ENCODE measurements at places on chromosomes 2 and 18. TPM values are rescaled to one million over a fixed set of nuclear protein-coding genes. Genes with fewer than 3 reads are reported as not detected.
A peak's percentile ranks its signal among the peaks of the same experiment; 100 is the strongest.

DNA sequence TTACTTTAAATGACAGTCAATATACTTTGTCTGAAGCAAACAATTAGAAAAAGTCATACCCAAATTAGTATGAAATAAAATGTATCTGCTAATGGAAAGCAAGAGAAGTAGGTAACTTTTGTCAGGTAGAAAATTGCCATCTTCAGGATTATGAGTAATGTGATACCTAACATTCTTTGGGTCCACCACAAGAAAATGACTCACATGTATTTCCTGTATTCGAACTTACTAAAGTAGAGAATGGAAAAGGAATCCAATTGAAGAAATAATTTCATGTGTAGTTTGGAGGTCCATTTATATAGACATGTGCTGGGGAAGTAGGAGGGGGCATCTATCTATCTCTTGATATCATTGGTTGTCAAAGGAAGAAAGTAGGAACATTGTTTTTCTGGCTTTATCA lies 636.2 kb upstream of the CHAC2 start:
- H3K27me3 ChIP-seq: no peaks in the 10 kb centered on the region
- H3K36me3 ChIP-seq: no peaks in the 10 kb centered on the region
- H3K4me3 ChIP-seq: no peak overlapping the region
- H3K27ac ChIP-seq: no peak overlapping the region
- no peaks in the 10 kb centered on the region for H3K4me1 ChIP-seq

- no peak for DNase-seq
- no peaks in the 10 kb centered on the region for H3K36me3 ChIP-seq
- no peak overlapping the region for H3K27ac ChIP-seq
- H3K4me1 ChIP-seq: no peaks in the 10 kb centered on the region
These were observed 469.4 kb downstream of the PTPRM start for GRCh38 chr18:8036551-8036950.

GRCh38 chr2:171281110-171281509 lies 120.4 kb upstream of the TLK1 start:
- no peak overlapping the region for H3K27ac ChIP-seq
- no peaks in the 10 kb centered on the region for H3K4me1 ChIP-seq
- no peaks in the 10 kb centered on the region for H3K27me3 ChIP-seq
- H3K4me3 ChIP-seq: no peak overlapping the region
- DNase-seq: no peak
- no peaks in the 10 kb centered on the region for H3K36me3 ChIP-seq

DNA sequence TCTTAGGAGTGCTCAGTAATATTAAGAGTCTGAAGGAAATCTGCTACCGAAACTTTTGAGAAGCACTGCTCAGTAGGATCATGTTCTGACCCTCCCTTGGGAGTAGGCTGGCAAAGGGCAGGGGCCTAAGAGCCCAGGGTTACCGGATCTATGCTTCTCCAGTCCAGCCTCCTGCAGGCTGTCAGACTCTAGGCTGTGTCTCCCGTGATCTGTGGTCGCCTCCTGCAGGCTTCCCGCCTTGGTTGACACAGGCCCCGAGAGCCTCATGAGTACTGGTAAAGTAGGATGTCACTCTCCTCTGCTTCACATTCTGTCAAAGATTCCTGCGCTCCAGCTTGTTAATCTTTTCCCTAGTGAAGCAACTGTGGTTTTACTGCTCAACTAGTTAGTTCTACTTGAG lies 647.8 kb upstream of the RAB6C start:
- H3K27ac ChIP-seq: no peak overlapping the region
- H3K36me3 ChIP-seq: no peaks in the 10 kb centered on the region
- H3K4me1 ChIP-seq: no peaks in the 10 kb centered on the region

DNA sequence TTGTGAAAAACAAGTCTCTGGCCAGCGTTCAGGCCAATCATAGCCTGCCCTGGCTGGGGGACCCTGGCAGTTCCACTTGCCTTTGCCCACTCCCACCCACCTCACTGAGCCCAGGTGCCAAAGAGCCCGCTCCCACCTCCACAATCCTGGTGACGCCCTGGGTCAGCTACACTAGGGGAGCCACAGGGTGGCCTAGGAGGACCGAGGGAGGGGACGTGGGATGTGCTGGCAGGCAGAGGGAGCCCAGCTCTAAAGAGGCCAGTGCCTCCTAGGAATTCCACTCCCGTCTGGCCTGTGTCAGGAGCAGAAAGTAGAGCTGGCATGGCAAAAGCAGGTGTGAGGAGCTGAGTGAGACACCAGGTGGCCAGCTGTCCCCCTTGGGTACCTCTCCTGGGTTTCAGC lies 49.3 kb downstream of the TNS1 start:
- no peak for DNase-seq
- no peaks in the 10 kb centered on the region for H3K36me3 ChIP-seq
- H3K27ac ChIP-seq: no peak overlapping the region
- no peak overlapping the region for H3K4me3 ChIP-seq
- no peaks in the 10 kb centered on the region for H3K4me1 ChIP-seq
- peaks cover 47% of the 10 kb centered on the region for H3K27me3 ChIP-seq

- no peaks in the 10 kb centered on the region for H3K36me3 ChIP-seq
- no peaks in the 10 kb centered on the region for H3K4me1 ChIP-seq
- H3K4me3 ChIP-seq: no peak overlapping the region
- H3K27ac ChIP-seq: no peak overlapping the region
- no peaks in the 10 kb centered on the region for H3K27me3 ChIP-seq
- DNase-seq: no peak
These were observed 150.2 kb upstream of the LHCGR start for GRCh38 chr2:48905696-48906095.

DNA sequence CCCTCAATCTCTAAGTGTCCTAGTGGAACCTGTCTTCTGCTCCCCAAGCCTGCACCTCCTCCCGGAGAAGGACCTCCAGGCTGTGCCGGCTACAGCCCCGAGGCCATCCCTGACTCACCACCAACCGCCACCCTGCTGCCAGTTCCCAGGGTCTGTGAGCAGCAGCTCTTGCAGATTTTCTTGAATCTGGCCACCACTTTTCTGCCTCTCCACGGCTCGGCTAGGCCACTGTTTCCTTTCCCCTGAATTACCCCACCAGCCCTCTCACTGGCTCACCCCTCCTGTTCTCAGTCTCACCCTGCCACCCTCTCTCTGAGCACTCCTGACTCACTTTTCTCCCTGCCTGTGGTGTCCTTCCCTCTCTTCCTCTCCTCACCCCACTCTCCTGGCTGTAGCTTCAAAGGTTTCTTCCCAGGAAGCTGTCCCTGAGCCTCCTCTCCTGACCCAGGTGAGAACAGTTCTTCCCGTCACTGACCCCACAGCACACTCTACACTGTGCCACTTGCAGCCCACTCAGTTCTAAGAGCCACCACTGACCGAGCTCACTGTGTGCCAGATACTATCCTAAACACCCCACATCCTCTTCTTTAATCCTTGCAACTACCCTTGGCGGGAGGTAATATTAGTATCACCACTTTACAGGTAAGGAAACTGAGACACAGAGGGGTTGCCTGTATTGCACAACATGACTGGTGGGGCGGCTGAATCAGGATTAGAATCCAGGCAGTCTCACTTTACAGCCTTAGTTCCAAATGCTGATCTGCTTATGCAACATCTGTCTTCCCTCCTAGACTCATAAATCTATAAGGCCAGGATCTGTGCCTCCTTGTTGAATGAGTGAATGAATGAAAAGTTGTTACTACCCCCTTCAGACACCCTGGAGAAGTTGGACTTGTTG lies 111.6 kb downstream of the SMAD7 start:
- H3K36me3 ChIP-seq: no peaks in the 10 kb centered on the region
- peak overlapping the region; percentile 55 for H3K27ac ChIP-seq
- no peaks in the 10 kb centered on the region for H3K27me3 ChIP-seq
- H3K4me3 ChIP-seq: no peak overlapping the region
- no peak for DNase-seq

DNA sequence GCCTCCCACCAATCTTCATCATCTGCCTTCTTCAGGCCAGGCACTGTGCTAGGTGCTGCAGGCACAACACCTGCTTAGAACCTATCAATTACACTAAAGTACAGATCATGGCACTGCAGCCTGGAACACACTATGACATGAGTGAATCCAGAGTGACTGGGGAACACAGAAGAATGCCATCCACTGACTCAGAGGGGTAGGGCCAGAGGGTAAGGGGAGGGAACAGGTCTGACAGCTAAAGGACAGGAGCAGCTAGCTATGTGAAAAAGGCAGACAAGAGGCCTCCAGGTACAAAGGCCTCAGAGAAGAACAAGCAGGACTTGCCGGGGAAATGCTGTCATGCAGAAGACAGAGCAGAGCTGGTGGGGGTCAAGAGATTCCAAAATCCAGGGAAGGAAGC lies 53.3 kb upstream of the ACAA2 start:
- no peak overlapping the region for H3K27ac ChIP-seq
- H3K36me3 ChIP-seq: no peaks in the 10 kb centered on the region
- no peaks in the 10 kb centered on the region for H3K27me3 ChIP-seq
- H3K4me1 ChIP-seq: no peaks in the 10 kb centered on the region
- DNase-seq: no peak
- no peak overlapping the region for H3K4me3 ChIP-seq

GRCh38 chr2:152022090-152022489 lies 76.8 kb downstream of the CACNB4 start:
- DNase-seq: no peak
- H3K36me3 ChIP-seq: no peaks in the 10 kb centered on the region
- H3K4me3 ChIP-seq: no peak overlapping the region

GRCh38 chr2:36578343-36579296 lies 19.3 kb downstream of the FEZ2 start:
- H3K27ac ChIP-seq: no peak overlapping the region
- peaks cover 67% of the 10 kb centered on the region for H3K36me3 ChIP-seq
- H3K4me3 ChIP-seq: no peak overlapping the region
- H3K4me1 ChIP-seq: no peaks in the 10 kb centered on the region
- H3K27me3 ChIP-seq: no peaks in the 10 kb centered on the region
- no peak for DNase-seq

GRCh38 chr2:21819454-21819853 lies 695.7 kb downstream of the TDRD15 start:
- no peaks in the 10 kb centered on the region for H3K36me3 ChIP-seq
- no peak overlapping the region for H3K4me3 ChIP-seq
- no peak for DNase-seq

DNA sequence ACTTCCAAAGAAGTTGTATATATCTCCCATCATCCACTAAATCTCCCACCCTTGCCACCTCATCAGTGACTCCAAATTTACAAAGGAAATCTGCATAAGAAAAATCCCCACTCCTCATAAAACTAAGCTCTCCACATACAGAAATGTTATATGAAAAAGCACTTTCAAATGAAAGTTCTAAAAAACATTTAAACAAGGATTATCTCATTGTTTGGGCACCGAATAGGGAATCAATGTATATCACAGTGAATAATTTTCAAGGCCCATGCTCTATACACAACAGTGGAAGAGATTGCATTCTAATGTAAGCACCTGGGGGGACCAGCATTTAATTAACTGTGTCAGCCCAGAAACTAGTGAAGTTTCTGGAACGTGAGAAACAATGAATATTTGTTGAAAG lies 70.1 kb downstream of the OSR1 start:
- no peak overlapping the region for H3K27ac ChIP-seq
- H3K36me3 ChIP-seq: no peaks in the 10 kb centered on the region
- no peaks in the 10 kb centered on the region for H3K27me3 ChIP-seq

DNA sequence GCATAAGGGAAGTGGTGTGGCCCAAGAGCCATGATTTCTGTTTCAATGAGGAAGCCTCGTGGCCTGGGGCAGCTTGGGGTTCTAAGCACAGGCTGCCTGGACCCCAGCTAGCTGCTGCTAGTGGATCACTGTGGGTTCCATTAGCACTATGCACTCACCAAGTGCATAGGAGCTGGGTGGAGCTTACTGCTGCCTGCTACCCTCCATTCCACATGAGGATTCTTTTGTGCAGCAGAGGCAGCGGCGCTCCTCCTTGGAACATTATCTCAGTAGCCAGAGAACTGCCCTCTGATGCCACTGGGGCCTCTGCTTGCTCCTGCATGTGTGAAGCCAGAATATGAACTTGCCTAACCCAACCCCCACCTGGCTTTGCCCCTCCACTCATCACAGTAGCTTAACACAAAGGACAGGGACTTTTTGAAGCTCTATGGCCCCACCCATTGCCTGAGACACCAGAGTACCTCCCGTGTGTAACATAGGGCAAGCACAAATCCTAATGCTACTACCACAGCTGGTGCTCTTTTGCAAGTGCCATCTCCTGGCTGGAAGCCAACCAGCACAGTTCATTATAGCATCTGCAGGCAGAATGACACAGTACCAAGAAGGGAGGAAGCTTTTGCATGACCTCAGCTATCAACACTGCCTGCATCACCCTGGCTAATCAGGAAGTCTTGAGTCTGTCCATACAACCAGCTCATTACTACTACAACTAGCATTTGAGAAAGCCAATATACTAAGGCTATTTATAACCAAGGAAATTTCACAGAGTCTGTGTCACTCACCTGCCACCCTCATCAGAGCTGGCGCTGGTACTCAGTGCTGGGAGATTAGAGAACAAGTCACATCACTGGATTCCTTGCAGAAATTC lies 297.0 kb upstream of the GULP1 start:
- DNase-seq: no peak
- H3K27ac ChIP-seq: no peak overlapping the region
- H3K4me1 ChIP-seq: peaks cover 19% of the 10 kb centered on the region
- H3K27me3 ChIP-seq: no peaks in the 10 kb centered on the region
- H3K4me3 ChIP-seq: no peak overlapping the region
- H3K36me3 ChIP-seq: no peaks in the 10 kb centered on the region

DNA sequence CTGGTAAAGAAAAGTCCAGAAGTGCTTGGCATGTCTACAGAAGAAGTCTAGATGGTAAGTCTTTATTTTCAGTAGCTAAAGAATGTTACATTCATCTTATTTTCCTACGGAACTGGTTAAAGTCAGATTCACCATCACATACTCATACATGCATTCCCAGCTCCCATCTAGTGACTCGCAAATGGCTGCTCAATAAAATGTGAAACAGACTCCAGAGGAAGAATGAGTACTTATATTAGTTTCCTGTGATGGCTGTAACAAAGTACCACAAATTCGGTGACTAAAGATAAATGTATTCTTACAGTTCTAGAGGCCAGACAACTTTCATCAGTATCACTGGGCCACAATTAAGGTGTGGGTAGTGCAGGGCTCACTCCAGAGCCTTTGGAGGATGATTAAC lies 797.2 kb downstream of the SATB2 start:
- H3K4me1 ChIP-seq: no peaks in the 10 kb centered on the region
- no peak overlapping the region for H3K27ac ChIP-seq
- no peak for DNase-seq

GRCh38 chr2:156955701-156956100 lies 301.8 kb upstream of the GALNT5 start:
- no peak overlapping the region for H3K27ac ChIP-seq
- H3K27me3 ChIP-seq: no peaks in the 10 kb centered on the region
- no peak for DNase-seq
- H3K36me3 ChIP-seq: no peaks in the 10 kb centered on the region
- H3K4me1 ChIP-seq: no peaks in the 10 kb centered on the region

AKAIN1 gene
- total RNA-seq: not detected

MREG gene
- 6.3 TPM for total RNA-seq

FOXI3 gene
- total RNA-seq: not detected

FLACC1 gene
- total RNA-seq: 6.5 TPM

ATP6V1B1 gene
- not detected for total RNA-seq

COL4A3 gene
- total RNA-seq: 0.35 TPM

Measured in T-cell (primary cell).